Fibroblast of pulmonary artery (primary cell): ENCODE measurements at places on chromosomes 6 and 20.

- peak; percentile 0 for DNase-seq
These were observed 722.2 kb upstream of the EYS start for GRCh38 chr6:66429210-66429609.

GRCh38 chr20:44447827-44448419 is 27.8 kb upstream of the TTPAL start:
- DNase-seq = no peak

DNA sequence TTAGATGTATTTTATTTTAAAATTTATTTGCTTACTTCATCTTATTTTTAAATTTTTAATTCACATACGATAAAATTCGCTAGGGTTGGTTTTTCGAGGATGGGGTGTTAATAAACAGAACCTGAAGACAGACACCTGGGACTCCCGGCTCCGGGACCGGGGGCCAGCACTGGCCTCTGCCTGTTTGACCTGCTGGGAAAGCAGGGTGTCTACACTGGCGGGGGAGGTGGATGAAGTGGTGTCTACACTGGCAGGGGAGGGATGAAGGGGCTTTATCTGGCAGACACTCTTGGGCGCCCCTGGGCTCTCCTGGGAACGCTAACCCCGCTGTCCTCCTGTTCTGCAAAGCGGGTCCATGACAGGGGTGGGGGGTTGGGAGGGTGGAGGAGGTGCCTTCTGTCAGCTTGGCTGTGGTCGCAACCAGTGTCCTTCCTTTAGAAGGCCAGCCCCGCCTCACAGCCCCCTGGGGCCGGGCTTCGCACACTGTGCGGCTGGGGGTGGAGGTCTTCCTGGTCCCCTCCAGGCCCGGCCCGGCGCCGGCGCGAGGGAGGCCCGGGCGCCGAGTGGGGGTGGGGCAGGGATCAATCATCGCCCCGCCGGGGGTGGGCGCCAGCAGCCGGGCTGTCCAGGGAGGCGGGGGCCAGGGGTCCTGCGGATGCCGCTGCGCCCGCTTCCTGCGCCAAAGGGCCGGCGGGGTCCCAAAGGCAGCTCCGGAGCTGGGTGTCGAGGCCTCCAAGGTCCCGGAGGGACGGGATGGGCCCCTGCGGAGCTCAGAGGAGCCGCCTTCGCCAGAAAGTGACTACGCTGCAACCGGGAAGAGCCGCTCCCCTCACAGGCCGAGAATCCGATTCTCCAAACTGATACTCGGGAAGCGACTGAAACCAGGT is 1.8 kb downstream of the GATA5 start:
- DNase-seq = no peak

GRCh38 chr6:108916026-108916686 is 67.9 kb downstream of the ARMC2 start:
- no peak for DNase-seq

DNA sequence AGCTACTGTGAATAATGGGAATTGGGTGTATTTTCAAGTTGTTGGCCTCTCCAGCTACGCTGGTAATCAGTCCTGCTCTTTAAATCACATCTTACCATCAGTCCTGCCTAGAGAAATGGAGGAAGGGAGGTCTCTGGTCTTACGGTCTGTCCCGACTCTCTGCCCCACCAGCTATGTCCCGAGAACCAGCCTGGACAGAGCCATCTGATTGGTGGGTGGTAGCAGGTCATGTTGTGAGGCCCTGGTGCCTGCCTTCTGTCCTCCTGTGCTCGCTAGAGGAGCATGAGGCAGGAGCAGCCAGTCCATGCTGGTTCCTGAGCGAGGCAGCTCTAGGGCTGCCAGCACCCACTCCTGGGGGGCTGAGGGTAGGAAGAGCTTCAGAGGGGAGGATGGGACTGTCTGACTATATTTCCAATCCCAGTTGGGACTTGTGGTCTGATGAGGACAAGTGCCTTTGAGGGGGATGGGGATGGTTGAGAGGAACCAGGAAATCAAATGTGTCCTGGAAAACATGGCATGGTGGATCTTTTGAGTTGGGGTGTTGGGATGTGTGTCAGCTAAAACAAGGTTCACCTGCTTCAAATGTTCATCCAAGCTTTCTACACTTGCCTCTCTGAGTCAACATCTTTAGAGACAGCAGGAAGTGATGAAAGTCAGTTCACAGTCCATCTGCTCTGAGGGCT is 33.0 kb downstream of the SYNJ2 start:
- DNase-seq = peak; percentile 36

- no peak for DNase-seq
These were observed 15.5 kb downstream of the COL9A3 start for GRCh38 chr20:62832212-62832922.

DNA sequence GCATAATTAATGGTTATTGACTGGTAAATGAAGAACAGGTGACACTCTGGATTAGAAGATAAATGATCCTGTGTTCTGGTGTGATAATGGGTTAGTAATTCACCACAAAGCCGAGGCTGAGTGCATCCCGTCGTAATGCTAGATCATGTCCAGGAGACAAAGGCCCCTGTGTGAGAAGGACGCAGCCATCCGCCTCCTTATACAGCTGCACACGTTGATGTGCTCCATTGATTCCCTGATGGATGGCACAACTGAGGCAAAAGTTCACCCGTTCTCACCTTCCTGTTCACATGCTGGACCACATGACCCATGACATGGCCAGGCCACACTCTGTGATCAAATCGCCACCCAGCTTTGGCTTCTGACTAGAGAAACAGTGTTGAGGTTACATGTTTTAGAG is 136.1 kb downstream of the FOXC1 start:
- DNase-seq = no peak

- DNase-seq = no peak
These were observed 452.6 kb upstream of the SOX4 start for GRCh38 chr6:21140966-21141365.

DNA sequence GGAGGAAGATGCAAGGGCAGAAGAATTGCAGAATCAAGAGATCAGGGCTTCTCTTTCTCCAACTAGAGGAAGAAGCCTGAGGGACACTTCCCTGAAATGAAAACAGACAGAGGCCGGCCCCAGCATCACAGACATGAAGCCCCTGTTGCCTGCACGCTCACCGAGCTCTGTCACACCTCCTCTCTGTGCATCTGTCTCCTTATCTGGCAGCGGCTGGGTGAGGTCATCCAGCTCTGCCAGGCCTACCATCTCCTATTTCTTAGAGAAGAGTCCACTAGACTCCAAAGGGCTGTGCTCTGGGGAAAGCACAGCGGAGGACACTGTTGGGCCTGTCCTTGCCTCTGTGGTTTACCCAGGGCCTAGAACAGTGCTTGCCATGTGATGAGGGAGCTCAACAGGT is 71.9 kb upstream of the MLN start:
- DNase-seq = no peak

DNA sequence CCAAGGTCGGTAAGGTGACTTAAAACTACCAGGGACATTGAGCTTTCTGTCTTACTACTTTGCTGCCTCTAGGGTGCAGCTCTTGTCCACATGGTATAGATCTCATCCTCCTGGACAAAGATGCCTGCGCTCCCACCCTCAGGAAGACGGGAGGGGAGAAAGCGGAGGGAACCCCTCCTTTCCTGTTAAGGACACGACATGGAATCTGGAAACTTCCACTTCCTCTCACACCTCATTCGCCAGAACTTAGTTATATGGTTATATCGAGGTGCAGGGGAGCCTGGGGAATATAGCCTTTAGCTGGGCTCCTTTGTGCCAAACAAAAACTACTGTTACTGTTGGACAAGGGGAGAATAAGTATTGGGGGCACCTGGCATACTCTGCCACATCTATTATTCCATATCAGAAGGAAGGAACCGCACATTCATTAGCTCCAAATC is 224.3 kb upstream of the TSHZ2 start:
- peak; percentile 24 for DNase-seq

DNA sequence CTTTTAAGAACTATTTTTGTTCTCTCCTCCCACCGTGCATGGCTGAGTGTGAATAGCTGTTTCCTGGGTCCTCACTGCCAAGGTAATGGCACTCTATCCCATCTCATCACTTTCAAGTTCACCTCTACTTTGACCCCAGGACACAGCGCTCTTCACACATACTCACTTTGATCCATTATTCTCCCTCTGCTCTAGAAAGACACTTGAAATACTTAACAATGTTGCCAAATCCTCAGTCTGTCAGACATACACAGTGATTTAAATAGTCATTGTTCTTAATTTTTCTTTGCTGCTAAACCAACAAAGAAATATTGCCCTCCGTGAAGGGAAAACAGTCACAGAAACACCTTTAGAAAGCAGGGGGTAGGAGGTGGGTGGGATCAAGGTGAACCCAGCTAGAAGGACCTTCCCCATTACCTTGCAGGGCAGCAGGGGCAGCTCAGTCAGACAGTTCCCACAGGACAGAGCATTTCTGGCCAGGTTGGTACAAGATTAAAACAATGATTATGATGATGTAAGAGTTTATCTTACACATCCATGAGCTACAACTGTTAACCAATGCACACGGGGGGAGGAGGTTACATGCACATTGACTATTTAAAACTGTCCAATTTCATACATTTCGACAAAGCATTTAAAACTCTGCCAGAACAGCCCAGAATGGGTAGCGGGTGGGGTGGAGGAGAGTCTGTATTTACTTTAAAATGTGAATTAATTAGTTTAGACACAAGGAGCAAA is 2.4 kb downstream of the SLC22A23 start:
- DNase-seq = no peak

DNA sequence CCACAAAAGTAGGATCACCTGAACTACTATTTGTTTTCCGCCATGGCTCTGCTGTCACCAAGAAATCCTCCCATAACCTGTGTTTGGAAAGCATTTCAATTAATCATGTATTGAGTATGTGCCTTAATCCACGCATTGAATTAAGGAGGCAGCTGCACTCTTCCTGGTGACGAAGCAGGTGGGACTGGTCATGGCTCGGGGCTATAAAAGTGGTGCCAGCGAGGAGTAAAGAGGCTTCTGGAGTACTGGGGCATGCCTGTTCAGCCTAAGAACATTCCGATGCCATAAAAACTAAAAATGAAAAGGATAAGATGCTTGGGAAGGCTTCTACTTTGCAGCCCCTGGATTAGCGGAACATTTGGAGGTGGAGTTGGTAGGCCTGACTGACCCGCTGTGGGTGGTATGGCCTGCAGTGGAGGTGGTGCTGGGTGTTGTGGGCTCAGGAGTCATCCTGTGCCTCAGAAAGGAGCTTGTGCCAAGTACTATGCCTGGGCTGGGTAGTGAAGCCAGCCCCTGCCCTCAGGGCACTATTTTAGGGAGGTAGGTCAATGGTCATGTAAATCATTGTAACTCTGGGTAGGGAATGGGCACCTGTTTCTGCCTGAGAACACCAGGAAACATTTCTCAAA is 110.5 kb downstream of the B3GAT2 start:
- DNase-seq = no peak

- DNase-seq = no peak
These were observed 105.2 kb downstream of the TFAP2A start for GRCh38 chr6:10309457-10310329.

- no peak for DNase-seq
These were observed 521 bp upstream of the RAD21L1 start for GRCh38 chr20:1225263-1225782.

GRCh38 chr6:157533048-157533871 is 152.3 kb downstream of the ZDHHC14 start:
- DNase-seq = no peak
